ENCODE measurements at places on chromosomes 7 and 10.

DNA sequence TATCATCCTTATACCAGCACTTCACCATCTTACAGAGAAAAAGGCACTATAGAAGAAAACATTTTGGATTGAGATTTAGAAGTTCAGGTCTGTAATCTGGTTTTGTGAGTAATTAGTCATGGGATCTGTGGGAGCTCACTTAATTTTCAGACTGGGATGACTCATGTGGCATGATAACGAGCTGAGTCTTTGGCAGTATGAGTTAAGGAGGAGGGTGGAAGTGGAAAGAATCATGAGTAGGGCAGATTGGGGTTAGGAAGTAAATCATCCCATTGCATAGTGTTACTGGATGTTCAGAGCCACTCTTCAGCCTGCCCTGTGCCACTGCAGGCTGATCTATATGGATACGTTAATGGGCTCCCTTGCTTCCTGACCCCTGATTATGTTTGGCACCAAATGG, 64.9 kb downstream of the ZNF92 start:
- DNase-seq = peak; percentile 73

DNA sequence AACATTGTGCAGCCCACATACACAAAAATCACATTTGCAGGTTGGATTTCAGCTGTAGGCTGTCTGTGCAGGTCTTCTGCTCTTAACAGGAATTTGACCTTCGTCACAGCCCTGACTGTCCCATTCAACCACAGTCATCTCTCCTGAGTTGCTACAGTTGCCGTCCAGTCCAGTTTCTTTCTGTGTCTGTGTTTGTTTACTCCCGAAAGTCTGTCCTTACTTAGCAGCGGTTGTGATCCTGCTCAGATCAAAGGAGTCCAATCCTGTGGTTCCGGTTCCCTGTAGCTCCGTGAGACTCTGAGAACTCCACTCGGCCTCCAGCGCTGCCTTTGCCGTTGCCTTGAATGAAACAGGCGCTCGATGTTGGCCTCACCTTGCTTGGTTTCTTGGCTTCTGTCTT, 111.6 kb upstream of the GATA3 start:
- DNase-seq = no peak

- peak; percentile 37 for DNase-seq
These were observed 300.0 kb upstream of the NRG3 start for GRCh38 chr10:81575036-81575435.

GRCh38 chr7:92634924-92635519, 44.8 kb upstream of the FAM133B start:
- peak; percentile 14 for DNase-seq

GRCh38 chr10:34281661-34282582, 533.2 kb downstream of the PARD3 start:
- no peak for DNase-seq

DNA sequence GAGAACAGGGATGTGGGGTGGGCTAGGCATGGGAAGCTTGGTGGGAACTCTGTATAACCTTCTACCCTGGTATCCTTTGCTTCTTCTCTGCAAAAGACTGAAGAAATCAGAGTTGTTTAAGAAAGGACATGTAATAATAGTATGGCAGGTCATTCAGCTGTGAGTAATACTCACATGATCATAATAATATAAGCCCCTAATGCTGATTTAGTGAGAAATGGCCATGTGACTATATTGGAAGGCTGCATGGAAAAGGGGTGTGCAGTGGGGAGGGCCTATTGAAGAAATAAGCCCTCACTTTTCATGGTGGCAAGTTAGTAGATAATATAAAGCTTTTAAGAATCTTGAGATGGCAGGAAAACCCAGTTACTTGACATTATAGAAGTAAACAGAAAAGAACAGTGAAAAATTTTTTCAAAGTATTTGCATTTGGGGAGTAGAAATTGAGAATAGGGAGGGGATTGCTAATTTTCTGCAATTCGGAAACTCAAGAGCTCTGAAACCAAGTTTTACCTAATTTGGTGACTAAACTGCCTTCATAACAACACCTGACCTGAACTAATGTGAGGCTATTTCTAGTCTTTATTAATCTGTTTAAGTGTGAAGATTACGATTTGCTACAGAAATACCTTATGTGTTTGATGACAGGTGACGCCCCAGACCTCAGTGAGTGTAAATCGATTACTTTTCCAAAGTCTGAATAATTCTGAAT, 44.4 kb downstream of the ATXN7L1 start:
- no peak for DNase-seq

DNA sequence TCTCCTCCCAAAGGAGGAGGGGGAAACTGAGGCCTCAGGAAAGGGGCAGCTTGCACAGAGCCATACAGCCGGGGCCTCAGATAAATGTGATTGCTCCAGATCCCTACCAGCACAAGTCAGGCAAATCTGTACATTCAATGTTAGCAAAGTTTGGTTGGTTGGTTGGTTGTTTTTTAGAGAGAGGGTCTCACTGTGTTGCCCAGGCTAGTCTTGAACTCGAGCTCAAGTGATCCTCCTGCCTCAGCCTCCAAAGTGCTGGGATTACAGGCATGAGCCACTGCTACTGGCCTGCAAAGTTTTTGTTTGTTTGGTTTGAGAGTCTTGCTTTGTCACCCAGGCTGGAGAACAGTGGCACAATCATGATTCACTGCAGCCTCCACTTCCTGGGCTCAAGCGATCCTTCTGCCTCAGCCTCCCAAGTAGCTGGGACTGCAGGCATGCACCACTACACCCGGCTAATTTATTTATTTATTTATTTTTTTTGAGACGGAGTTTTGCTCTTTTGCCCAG, 30.0 kb upstream of the TNRC18 start:
- DNase-seq = no peak

DNA sequence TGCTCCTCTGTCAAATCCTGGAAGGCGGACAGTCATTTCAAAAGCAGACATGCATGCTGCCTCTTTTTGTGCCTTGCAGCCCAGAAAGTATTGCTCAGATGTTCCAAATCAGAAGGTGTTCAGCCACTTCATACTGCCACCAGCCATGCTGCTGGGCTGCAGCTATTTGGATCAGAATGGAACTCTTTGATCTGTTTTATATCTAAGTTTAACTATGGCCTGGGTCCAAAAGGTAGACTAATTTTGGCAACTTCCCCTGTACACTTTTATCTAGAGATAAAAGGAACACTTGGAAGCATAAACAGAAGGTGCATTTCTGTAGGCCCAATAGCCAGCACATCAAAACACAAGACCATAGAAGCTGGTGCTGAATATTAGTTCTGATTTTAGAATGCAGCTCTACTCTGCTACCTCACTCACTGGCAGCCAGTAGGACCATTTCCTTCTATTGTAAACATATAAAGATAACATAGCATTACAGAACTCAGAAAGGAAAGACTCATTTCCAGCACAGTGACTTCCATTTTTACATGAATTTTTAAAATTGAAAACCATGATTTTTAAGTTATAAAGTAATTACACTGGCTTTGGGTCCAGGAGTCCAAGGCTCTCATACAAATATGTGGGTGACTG, 143.1 kb upstream of the CAV2 start:
- no peak for DNase-seq

GRCh38 chr10:100528123-100528886, 1.4 kb downstream of the NDUFB8 start:
- DNase-seq = no peak

DNA sequence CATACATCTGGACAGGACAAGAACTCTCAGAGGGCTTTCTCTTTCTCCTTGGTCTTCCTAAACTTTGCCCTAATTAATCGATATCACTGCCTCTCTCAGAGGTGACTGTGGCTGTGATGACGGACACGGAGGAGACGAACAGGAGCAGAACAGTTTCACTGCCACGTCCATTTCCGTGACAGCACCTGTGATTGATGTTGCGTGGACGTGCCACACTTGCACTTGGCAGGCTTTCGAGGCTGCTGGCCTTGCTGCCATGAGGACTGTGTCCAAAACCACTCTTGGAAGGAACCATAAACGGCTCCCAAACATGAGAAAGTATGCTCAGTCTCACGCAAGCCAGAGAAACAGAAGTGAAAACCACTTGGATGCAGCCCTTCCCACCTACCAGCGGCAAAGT, 308.1 kb downstream of the DNAJB6 start:
- no peak for DNase-seq

DNA sequence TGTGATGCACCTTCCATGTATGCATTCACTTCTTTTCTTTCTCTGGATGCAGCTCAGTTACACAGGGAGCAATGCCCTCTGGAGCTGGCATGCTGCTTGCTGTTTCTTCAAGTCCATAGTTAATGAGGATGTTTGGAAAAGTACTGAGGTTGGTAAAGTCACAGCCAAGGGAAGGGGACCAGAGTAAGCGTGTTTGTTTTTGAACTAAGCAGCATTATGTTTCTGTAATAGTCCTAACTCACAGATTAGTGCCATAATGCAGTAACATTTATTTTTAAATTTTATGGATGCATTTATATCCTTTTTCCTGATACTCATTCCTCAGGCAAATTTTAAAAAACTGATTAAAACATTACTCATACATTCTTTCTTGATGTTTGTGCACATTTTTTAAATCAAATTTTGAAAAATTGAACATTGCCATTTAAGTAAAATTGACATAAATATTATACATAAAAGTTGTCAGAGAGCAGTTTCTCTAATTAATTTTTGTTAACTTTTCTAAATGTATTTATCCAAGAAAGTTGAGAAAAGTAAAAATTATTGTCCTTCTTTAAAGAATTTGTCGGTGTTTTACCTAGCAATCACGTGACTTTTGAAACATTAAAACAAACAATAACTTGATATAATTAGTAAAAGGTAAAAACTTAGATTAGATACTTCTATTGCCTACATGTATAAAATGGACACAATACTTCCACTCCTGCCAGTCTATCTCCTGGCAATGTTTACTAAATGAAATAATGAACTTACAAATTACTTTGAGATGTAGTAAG, 659.6 kb upstream of the ANKRD30A start:
- DNase-seq = no peak

GRCh38 chr7:156080596-156080995, 268.3 kb upstream of the SHH start:
- no peak for DNase-seq

DNA sequence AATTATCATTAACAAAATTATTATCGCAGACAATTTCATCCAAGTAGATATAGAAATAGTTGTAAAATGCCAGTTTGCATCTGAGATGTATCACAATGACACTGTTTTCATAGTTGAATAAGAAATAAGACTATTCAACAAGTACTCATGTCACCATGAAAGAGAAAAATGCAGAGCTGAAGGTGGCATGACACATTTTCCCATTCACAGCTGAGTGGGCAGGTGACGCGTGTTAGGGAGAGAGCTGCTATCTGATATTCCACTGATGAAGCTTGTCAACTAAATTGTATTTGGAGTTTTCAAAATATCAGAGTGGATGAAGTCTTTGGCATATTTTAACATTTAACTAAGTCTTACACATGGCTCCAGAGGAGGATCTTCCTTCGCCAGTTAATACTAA, 70.3 kb upstream of the HDAC9 start:
- no peak for DNase-seq

DNA sequence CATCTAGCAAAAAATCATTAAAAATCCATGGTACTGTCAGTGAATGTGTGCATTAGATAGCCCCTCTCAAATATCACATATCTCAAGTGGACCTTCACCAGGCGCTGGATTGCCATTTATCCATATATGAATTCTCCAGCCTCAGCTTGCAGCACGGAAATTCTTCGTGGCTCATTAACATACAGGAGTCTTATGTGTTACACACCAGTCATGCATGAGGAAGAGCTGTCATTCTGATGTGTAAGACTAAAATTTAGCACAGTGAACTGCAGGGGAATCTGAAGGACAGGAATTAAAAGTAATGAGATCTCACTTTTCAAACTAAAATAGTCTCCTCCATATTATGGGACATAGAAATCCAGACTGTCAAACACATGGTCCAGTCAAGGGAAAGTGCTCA, 542.4 kb upstream of the DPP6 start:
- DNase-seq = no peak

DNA sequence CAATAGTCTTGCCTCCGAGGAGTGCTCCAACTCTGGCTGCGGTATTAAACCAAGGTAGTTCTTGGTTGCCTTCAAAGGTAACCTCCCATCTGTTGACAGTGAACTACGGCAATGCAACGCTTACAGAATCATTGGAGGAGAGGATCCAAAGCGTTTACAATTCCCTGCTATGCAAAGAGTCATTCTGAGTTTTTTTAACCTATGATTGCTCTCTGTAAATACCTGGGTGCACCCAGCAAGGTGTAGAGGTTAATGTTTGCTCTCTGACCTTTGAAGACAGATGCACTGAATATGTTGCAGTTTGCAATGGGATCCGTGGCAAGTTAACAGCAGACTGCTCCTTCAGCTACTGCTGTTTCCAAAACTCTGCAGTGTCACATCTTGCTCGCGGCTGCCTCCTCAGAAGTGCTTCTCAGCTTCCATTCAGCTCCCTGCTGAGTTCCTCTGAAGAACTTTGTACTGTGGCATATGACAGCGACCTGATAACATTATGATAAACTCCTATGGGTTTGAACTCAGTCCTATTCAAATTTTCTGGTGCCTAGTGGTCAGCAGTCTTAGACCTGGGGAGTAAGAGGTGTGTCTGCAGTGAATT, 29.0 kb downstream of the KIAA1217 start:
- DNase-seq = no peak

DNA sequence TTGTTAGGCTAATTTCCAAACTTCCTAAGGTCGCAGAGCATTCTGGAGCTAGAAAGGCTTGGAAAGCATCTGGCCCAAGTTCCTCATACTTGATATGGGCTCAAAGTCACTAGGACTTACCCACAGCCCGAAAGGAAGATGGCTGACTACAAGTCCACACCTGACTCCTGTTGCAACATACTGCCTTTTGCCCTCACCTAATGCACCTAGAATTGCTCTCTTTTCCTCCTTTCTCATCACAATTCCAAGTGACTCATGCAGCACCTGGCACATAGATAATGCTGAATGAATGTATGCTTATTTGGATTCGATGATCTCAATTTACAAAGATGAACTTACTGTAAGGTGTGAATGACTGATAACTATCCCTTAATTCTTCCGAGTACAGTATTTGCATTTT, 131.5 kb downstream of the SORBS1 start:
- DNase-seq = peak; percentile 91

DNA sequence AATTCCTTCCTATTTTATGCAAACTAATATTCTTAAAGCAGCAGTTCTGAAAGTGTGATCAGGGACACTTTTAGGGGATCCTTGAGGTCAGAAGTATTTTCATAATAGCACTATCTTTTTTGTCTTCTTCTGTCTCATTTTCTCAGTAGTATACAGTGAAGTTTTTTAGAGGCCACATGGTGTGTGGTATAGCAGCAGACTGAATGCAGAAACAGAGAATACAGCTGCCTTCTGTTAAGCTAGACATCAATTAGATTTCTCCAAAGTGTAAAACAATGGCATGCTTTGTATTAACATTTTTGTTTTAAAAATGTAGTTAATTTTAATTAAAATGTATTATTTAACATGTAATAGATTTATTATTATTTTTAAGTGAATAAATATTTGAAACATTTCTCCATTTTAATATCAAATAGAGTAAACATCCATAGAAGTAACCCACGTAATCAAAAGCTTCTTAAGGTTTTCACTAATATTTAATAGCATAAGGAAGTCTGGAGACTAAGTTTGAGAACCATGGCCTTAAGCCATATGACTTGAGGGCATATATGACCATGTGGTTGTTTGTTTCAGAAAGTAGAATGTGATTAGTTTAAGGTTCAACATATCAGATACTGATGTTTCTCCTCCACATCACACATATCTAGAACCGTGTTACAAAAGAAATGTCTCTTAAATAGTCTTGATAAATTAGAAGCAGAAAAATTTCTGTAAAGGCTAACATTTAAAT, 94.0 kb downstream of the PRKG1 start:
- no peak for DNase-seq
